ENCODE measurements at places on chromosomes 11 and 22.
A peak's percentile ranks its signal among the peaks of the same experiment; 100 is the strongest.

- DNase-seq, result no peak
Observed at GRCh38 chr22:39309364-39309861, 10.0 kb downstream of the RPL3 start.

DNA sequence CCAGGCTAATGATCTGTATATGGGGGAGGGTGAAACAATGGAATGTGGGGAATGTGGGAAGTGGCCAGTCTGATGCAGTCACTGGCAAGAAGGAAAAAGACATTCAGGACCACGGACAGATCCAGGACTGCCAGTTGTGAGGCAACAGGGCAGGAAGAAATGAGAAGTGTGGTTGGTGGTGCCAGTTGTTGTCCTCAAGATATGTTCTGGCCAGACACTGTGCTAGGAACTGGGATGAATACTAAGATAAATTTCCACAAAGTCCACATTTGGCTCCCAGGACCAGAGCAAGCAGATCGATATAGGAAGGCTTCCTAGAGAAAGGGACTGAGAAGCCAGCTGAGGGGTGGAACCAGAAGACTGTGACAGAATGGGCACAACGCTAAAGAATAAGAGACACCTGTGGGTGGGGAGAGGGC, 6.8 kb upstream of the TPBGL start:
- DNase-seq, result no peak

DNA sequence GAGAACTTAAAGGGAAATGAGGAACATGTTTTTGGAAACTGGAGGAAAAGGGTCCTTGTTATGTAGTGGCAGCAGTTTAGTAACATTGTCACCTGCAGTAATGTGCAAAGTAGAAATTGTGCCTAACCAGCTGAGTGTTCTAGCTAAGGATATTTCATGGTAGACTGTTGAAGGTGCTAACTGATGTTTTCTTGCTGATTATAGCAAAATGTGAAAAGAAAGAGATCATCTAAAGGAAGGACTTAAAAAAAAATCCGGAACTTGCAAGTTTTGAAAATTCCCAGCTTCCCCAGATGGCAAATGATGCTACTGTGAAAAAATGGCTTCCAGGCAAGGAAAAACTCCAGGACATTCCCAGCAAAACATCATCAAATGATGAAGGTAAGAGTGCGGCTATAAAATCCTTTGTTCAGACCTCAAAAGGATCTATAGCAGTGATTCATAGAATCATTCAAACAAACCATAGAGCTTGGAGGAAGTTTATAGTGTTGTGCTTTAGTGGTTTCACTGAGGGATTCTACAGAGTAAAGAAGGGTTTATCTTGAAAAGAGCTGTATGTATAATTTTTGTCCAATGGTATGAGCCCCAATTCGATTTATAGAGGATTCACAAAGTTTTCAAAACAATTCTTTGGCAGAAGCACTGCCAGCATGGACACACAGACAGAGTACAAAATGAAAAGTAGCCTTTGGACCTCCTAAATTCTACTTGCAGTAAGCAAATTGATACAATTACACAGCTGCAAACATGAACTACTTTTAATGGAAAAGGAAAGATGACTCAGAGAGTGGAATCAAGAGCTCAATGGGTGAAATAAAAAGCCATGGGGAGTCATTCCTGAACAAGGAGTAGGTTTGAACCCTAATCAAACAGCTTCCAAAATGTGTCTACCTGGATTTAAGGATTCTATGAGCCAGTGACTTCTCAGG, 4.3 kb upstream of the TRIM44 start:
- no peak for DNase-seq

- DNase-seq, result no peak
Observed at GRCh38 chr11:96538104-96538503, 148.3 kb downstream of the JRKL start.

DNA sequence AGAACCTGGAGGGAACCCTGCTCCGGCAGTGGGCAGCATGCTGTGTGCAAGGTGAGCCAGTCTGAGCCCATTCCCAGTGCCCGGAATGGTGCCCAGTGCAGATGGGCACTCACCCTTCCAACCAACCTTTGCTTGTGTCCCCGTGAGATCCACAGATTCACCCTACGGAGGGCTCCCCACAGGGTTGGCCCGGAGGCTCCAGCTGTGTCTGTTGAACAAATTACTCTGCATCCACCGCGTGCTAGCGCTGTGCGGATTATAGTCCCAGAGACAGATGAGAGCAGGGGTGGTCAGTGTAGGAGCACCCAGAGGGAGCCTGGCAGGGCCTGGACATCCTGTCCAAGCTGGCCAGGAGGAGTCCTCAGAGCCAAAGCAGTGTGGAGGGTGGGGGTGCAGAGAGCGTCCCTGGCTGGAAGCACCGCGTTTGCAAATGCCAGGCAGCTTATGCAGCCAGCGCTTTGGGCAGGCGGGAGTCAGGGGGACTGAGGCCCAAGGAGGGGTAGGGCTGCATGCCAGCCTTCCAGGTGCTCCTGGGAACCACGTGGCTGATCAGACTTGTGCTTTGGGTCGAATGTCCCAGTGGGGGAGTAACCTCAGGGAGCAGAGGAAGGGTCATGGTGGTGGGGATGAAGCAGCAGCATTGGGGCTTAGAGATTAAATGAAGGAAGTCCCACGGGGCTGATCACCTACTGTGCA, 80.5 kb downstream of the KCNQ1 start:
- no peak for DNase-seq

DNA sequence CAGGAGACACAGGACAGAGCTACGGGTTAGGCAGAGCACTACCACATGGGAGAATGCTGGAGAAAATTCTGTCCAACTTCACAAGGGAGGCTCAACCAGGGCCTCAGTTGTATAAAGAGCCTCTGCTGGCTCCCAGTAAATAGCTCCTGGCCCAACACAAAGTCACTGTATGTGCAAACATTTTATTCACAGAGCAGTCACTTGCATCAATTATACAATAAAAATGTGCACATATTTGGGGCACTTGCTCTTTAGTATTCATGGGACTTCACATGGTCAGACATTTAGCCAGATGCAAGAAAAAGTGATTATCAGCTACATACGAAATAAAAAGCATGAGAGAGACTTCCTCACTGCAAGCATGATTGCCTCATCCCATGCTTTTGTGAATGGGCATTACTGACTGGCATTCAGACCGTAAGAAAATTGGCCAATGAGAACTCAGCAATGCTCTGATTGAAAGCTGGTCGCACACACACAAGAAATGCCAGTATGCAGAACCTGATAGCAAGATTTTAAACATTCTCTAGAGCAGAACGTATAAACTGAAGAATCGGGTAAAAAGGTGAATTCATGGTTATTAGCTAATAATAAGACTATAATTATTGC, 39.4 kb downstream of the BLID start:
- no peak for DNase-seq

- DNase-seq, result peak; percentile 30
Observed at GRCh38 chr11:119363851-119364590, 17.5 kb downstream of the USP2 start.

- no peak for DNase-seq
Observed at GRCh38 chr11:126446581-126446980, 91.1 kb downstream of the ST3GAL4 start.

DNA sequence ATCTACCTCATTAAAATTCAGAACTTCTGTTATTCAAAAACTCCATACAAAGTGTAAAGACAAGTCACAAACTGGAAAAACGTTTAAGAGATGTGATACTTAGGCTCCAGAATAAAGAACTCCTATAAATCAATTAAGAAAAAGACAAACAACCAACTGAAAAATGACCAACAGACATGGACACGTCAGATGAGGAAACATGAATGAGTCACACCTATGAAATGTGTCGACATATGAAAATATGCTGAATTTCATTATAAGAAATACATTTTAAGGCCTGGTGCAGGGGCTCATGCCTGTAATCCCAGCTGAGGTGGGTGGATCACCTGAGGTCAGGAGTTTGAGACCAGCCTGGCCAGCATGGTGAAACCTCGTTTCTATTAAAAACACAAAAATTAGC, 78.7 kb downstream of the ENTHD1 start:
- no peak for DNase-seq

- no peak for DNase-seq
Observed at GRCh38 chr22:48083502-48083901, 1321.1 kb downstream of the TBC1D22A start.

DNA sequence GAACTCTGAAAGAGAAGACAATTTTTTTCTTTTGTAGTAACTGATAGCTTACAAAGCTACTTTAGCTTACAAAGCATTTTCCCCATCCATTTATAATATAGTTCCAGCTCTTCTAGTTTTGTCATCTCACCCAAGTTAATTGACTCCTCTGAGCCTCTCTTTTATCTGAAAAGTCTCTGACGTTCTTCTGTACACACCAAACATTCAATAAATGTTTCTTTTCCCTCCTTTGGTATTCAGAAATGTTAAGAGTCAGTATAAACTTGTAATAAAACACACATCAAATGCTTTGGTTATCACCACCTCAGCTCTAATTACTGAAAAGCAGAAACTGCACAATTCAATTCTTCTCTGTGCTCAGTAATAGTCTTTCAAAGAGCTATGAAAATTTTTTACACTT, 5.9 kb downstream of the CCDC90B start:
- DNase-seq, result no peak

- no peak for DNase-seq
Observed at GRCh38 chr22:35054064-35054463, 11.9 kb upstream of the ISX start.

GRCh38 chr11:129457321-129457720, 81.7 kb downstream of the BARX2 start:
- DNase-seq, result no peak

GRCh38 chr22:48520884-48521588, 1306.6 kb downstream of the BRD1 start:
- no peak for DNase-seq

GRCh38 chr11:17793642-17794170, 59.1 kb downstream of the KCNC1 start:
- no peak for DNase-seq

GRCh38 chr11:27294654-27295053, 68.4 kb downstream of the CCDC34 start:
- no peak for DNase-seq

DNA sequence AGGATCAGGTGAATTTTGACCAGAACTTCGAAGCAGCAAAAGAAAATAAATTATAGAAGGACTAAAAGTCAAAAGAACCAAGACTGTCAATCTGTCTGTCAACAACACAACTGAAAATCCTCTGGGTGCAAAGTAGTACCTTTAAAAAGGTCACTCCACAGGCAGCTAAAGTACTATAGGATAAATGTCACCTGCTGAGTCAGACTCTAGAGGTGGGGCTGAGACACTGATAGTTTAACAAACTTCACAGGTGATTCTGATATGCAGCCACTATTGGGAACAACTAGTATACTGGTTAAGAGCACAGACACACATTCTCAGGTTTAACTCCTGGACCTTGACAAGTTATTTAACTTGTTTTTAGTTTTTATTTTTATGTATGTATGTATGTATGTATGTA, 107.3 kb downstream of the FCHSD2 start:
- DNase-seq, result no peak

DNA sequence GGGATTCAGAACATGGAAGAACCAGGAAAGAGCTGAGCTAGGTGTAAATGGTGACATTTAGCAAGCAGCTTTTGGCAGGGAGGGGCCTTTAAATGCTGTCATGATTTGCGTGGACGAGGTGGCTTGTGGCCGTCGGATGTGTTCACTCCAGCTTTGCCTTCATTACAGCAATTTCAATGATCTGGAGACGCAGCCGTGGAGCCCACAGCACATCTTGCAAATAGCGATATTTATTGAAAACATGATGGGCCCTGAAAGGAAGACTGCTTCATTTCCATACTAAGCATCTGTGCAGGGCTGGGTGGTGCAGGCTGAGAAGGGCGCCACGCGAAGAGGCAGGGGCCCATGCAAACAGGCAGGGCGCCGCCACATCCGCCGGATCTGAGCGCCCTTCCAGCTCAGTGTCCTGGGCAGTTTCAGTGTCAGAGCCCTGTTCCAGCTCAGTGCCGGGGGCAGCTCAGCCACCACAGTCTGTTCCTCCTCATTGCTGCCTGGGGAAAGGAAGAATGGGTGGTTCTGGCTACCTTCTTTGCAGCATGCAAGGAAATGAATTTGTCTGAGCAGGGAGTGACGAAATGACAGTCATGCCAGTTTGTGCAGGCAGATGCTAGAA, 111.1 kb upstream of the TTC12 start:
- no peak for DNase-seq

GRCh38 chr11:121486054-121486453, 33.3 kb upstream of the SORL1-AS1 start:
- no peak for DNase-seq

- no peak for DNase-seq
Observed at GRCh38 chr22:45284705-45285262, at the start of gene UPK3A. TSS of gene UPK3A (plus strand) at chr22:45284949. CDS start at chr22:45285014, 65 bp downstream.

DNA sequence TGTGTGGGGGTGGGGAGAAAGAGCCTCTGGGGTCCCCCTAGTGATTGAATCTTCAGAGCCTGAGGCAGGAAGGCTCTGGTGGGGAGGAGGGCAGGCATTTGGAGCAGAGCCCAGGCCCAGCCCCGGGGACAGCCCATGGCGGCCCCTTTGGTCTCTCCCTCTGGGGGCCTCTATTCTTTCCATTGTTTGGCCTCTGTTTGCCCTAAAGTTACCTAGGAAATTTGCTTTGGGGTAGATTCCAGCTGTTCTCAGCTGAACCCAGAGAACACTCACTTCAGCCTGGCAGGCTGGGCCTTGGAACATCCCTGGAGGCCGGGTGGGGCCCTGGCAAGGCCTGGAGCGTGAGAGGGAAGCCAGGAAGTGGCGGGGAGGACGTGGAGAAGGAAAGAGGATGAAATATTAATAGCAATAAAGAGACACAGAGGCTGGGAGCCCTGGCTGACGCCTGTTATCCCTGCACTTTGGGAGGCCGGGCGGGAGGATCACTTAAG, 22.9 kb upstream of the A4GALT start:
- DNase-seq, result no peak

DNA sequence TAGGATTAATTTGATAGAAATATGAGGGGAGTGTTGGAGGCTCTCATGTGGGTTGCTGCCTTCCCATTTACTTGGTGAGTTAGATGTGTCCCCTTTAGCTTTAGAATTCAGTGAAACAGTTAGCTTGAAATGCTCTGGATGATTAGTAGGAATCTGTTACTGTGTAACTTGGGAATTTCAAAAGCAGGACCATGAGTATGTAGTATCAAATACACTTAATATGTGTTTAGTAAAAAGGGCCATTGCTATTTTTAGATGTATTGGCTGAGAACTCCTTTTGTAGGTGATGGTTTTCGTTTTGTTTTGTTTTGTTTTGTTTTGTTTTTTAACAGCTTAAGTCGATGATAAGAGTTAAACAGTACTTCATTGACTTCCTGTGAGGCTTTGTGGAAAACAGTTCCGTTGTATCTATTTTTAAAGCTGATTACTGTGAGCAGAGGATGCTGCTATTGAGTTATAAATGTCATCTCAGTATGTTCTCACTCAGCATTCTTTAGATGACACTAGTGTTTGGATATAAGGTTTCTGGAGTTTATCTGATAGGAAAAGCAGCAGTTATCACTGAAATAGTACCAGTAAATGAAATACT, 53.5 kb downstream of the MCAM start:
- DNase-seq, result no peak

GRCh38 chr22:29385748-29386147, 2.6 kb downstream of the AP1B1 start:
- no peak for DNase-seq

GRCh38 chr11:59240322-59240721, 27.6 kb upstream of the MPEG1 start:
- DNase-seq, result no peak

GRCh38 chr11:83061883-83062282, 9.8 kb downstream of the RAB30 start:
- no peak for DNase-seq

All from activated CD8-positive, alpha-beta memory T cell treated with anti-CD3 and anti-CD28 coated beads for 4 hours (primary cell).